ENCODE measurements at places on chromosomes 2 and 18.

DNA sequence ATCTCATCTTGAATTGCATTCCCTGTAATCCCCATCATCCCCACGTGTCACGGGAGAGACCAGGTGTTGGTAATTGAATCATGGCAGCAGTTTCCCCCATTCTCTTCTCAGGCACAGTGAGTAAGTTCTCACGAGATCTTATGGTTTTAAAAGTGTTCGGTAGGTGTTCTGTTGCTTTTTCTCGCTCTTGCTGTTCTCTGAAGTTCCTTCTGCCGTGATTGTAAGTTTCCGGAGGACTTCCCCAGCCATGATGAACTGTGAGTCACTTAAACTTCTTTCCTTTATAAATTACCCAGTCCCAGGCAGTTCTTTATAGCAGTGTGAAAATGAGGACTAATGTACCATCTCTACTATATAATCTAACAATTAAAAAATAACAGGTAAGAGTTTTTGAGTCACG is 409.9 kb upstream of the NRXN1 start:
- no peak for DNase-seq

- DNase-seq, result no peak
Observed at GRCh38 chr2:65557616-65558573, 125.5 kb upstream of the SPRED2 start.

GRCh38 chr2:18527326-18527725 is 33.1 kb downstream of the RDH14 start:
- DNase-seq, result no peak

GRCh38 chr2:42895134-42895790 is 102.9 kb upstream of the HAAO start:
- no peak for DNase-seq

GRCh38 chr2:190978389-190979053 is 35.5 kb downstream of the STAT1 start:
- DNase-seq, result no peak

- DNase-seq, result no peak
Observed at GRCh38 chr2:6788614-6789013, 77.1 kb downstream of the CMPK2 start.

DNA sequence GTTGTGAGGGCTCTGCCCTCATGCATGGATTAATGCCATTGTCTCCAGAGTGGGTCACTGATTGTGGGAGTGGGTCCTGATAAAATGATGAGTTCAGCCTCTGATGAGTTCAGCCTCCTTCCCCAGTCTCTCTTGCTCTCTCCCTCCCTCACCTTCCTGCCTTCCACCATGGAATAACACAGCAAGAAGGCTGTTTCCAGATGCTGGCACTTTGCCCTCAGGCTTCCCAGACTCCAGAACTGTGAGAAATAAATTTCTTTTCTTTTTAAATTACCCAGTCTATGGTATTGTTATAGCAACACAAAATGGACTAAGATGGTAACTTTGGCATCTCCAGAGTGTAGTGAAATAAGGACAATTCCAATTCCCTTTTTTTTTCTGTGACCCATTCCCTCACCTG is 47.1 kb upstream of the MAP4K3 start:
- no peak for DNase-seq

DNA sequence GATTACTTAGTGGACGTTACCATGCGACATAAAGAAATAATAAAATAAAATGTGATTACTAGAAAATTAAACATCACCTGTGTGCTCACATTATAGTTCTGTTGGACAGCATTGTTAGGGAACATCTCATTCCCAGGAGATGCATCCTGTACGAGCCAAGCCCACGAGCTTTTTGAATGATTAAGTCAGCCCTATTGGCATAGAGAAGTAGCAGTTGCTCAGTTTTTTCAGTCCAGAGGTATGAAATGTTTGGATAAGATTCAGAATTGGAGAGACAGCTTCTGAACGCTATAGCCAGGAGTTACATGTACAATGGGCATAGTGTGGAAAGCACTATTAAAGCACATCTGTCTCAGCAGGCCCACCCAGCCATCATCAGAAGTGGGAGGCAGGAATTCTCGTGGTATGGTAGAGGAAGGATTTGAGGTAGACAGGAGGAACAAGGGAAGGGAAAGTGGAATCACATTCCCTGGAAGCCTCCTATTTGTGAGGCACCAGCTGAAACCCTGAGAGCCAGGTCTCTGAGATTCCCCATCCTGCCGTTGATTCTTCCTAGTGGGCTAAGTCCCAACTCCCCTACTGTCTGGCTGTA is 8.6 kb downstream of the SPATS2L start:
- DNase-seq, result no peak

GRCh38 chr2:40814616-40815015 is 362.7 kb upstream of the SLC8A1 start:
- no peak for DNase-seq

DNA sequence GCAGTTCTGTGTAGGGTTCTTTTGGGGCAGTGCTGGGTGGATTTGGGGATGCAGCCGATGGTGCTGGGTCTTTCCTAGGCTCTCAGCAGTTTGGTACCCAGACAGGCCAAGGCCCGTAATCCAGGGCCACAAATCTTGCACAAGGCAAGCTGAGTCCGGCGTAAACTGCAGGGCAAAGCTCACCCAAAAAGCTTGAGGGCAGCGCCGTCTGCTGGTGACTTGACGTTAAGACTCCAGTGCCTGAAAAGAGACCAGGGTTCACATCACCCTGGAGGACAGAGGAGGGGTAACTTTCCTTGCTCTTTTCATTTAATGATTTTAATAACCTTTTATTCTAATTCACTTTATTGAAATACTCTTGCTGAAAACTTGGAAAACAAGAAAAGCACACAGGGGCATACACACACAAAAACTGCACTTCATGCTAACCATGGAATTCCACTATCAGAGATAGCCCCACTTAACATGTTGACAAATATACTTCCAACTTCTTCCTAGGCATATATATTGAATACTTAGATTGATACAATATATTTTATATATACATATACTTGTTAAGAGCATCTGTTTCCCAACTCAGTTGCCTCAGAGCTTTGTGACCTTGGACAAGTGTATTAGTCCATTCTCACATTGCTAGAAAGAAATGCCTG is 38.9 kb downstream of the CNGA3 start:
- DNase-seq, result peak; percentile 13

GRCh38 chr2:148006249-148007007 is 14.1 kb downstream of the ORC4 start:
- no peak for DNase-seq

GRCh38 chr2:170824526-170825015 is 7.9 kb downstream of the GAD1 start:
- DNase-seq, result no peak

GRCh38 chr18:57794951-57795728 is 8.0 kb downstream of the ATP8B1 start:
- DNase-seq, result no peak

GRCh38 chr2:47483191-47483590 is 80.2 kb downstream of the MSH2 start:
- no peak for DNase-seq

GRCh38 chr2:132943829-132944228 is 273.8 kb upstream of the LYPD1 start:
- DNase-seq, result no peak

- no peak for DNase-seq
Observed at GRCh38 chr2:237774811-237775553, 23.6 kb upstream of the RBM44 start.

- DNase-seq, result no peak
Observed at GRCh38 chr2:72012886-72013574, 134.6 kb downstream of the CYP26B1 start.
